ENCODE measurements at places on chromosomes 3 and 15. TPM values are rescaled to one million over a fixed set of nuclear protein-coding genes. Genes with fewer than 3 reads are reported as not detected.

GRCh38 chr15:79071901-79072300, 18.7 kb downstream of the RASGRF1 start:
- no peak for DNase-seq

DNA sequence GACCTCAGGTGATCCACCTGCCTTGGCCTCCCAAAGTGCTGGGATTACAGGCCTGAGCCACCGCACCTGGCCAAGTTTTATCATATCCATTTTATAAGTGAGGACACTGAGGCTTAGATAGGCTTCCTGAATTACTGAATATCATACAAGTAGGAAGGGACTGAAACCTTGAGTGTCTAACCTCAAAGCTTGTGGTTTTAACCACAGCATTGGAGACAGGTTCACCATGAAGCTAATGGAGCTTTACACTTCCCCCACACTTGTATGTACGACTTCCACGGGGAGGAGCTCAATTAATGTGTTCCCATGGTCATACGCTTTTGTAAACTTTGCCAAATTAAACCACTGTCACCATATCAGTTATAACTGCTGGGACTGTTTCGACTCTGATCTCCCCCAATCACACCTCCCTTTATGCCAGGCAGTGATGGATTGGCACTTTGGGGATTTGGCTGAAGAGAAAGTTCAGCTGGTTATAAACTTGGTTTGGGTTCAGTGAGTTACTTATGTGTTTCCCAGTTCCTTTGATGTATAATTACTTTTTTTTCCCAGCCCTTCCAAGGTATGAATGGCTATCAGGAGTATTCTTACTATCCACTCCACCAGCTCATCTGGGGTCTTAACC, 38.4 kb upstream of the MEIS2 start:
- DNase-seq = no peak

GRCh38 chr3:11638495-11639358, 5.0 kb downstream of the VGLL4 start:
- DNase-seq = no peak

- DNase-seq = no peak
Observed at GRCh38 chr3:23762214-23762613, 43.5 kb upstream of the UBE2E1 start.

DNA sequence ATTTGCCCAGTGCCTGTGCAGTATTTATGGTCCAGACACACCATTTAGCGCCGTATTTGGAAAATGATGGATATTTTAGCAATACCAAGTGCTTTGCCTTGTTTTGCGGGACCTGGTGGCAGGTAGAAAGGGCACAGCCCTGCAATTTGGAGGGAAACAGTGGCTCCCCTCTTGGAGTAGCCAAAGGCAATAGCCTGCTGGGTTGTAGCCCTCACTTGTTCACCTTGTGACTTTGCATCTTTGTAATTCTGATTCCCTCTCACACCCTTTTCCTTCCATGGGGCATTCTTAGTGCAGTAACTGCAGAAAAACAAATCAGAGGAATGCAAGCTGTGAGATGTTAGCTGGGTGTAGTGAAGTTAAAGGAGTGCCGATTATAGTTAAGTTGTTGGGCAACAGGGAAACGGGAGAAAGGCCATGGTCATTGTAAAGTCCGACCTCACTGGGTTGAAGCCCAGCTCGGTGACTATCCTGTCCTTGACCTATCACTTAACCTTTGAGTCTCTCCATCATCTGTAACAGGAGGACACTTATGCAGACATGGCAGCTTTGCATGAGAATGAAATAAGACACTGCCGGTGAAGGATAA, 131.0 kb upstream of the KLHL25 start:
- DNase-seq = no peak

GRCh38 chr3:114192136-114192535, 13.3 kb upstream of the DRD3 start:
- no peak for DNase-seq

- DNase-seq = no peak
Observed at GRCh38 chr3:73653877-73654276, 29.1 kb upstream of the PDZRN3 start.

GRCh38 chr15:99620178-99620577, 54.4 kb downstream of the MEF2A start:
- DNase-seq = no peak

- no peak for DNase-seq
Observed at GRCh38 chr15:75034615-75035014, 11.2 kb downstream of the PPCDC start.

- no peak for DNase-seq
Observed at GRCh38 chr3:170054204-170054603, 16.4 kb downstream of the GPR160 start.

RAD54L2 gene
- 11.6 TPM for total RNA-seq

MESP1 gene
- 2.9 TPM for total RNA-seq

SORD gene
- 10.8 TPM for total RNA-seq

CDHR4 gene
- total RNA-seq = not detected

MYL3 gene
- total RNA-seq = 7,226 TPM

CAPN3 gene
- total RNA-seq = 5.0 TPM

Data from heart right ventricle (tissue), 16 donors.